ENCODE measurements at places on chromosomes 5 and 9.

GRCh38 chr5:135038205-135038812 is 4.3 kb upstream of the PITX1 start:
- H3K4me3 ChIP-seq: no peak overlapping the region
- peak overlapping the region; percentile 16 for H3K27ac ChIP-seq
- no peak for DNase-seq
- H3K4me1 ChIP-seq: peaks cover 13% of the 10 kb centered on the region

GRCh38 chr9:131194762-131195161 is 69.4 kb downstream of the NUP214 start:
- no peak overlapping the region for H3K4me3 ChIP-seq
- peaks cover 40% of the 10 kb centered on the region for H3K36me3 ChIP-seq
- no peaks in the 10 kb centered on the region for H3K4me1 ChIP-seq
- H3K27ac ChIP-seq: no peak overlapping the region

GRCh38 chr5:79225441-79225840 is 10.5 kb upstream of the JMY start:
- DNase-seq: no peak
- H3K4me3 ChIP-seq: no peak overlapping the region
- no peak overlapping the region for H3K27ac ChIP-seq
- peaks cover 10% of the 10 kb centered on the region for H3K4me1 ChIP-seq
- H3K36me3 ChIP-seq: no peaks in the 10 kb centered on the region

GRCh38 chr9:36840898-36841536 is 193.1 kb downstream of the PAX5 start:
- no peak overlapping the region for H3K4me3 ChIP-seq
- DNase-seq: no peak
- no peaks in the 10 kb centered on the region for H3K27me3 ChIP-seq
- no peak overlapping the region for H3K27ac ChIP-seq
- no peaks in the 10 kb centered on the region for H3K4me1 ChIP-seq

GRCh38 chr5:82387001-82387818 is 109.1 kb upstream of the RPS23 start:
- no peaks in the 10 kb centered on the region for H3K27me3 ChIP-seq
- no peak overlapping the region for H3K27ac ChIP-seq
- no peak overlapping the region for H3K4me3 ChIP-seq
- peaks cover 20% of the 10 kb centered on the region for H3K36me3 ChIP-seq

DNA sequence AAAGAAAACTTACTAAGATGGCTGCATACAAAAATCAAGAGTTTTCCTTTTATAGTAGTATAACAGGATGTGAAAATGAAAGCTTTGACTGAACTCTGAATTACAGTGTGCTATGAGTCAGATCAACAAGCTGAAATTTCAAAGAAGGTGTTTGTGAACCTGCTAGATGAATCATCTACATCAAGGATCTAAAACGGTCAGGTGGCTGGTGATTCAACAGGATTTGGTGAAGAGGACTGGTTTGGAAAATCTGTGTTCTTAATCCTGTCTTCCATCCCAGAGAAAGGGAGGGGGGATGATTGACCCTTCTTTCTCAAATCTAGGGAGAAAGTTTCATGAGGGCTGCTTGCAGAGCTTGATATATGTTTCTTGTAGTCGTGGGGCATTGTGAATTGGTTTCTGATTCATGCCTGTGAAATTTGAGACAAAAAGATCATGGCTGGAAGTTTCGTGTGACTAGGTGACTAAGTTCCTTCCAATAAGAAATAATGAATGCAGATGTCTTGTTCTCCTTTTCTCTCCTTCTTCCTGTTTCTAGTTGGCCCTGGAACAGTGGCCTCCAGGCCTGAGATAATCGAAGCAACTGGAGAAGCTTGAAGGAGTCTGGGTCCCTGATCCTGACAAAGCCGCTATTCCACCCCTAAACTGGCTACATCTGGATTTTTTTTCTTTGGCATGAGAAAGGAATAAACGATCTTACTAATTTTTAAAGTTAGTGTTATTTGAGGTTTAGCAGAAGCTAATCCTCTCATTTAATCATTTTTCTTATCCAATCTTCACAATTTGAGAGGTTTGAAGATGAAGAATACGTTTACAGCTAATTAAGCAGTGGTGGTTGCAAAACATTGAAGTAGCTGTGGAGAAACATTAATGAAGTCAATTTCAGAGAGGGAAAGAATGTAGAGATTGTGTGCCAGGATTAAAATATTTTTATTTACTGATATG is 67.2 kb downstream of the MRPS30 start:
- peaks cover 11% of the 10 kb centered on the region for H3K36me3 ChIP-seq
- H3K27me3 ChIP-seq: no peaks in the 10 kb centered on the region

DNA sequence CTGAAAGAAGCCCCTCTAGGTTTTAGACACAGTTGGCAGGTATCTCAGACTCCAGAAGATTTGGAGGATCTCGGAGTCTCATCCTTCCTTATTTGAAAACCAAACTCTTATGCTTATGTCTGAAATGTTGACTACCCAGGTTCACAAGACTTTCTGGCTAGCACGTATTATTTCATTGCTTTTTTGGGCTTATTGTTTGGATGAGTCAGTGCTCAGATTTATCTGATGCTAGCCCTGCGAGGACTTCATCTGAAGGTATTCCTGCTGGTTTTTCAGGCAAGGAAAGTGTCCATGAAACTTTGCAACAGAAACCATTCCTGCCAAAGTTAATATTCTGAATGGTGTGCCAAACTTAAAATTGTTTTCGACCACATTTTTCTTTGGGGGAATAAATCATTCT is 8.5 kb downstream of the OSTF1 start:
- H3K4me1 ChIP-seq: peaks cover 37% of the 10 kb centered on the region
- no peaks in the 10 kb centered on the region for H3K27me3 ChIP-seq
- no peak overlapping the region for H3K4me3 ChIP-seq
- DNase-seq: no peak
- H3K27ac ChIP-seq: no peak overlapping the region
- H3K36me3 ChIP-seq: peaks cover 24% of the 10 kb centered on the region

GRCh38 chr5:121421646-121422045 is 430.0 kb upstream of the FTMT start:
- DNase-seq: no peak
- H3K36me3 ChIP-seq: no peaks in the 10 kb centered on the region
- no peak overlapping the region for H3K4me3 ChIP-seq
- no peaks in the 10 kb centered on the region for H3K27me3 ChIP-seq

DNA sequence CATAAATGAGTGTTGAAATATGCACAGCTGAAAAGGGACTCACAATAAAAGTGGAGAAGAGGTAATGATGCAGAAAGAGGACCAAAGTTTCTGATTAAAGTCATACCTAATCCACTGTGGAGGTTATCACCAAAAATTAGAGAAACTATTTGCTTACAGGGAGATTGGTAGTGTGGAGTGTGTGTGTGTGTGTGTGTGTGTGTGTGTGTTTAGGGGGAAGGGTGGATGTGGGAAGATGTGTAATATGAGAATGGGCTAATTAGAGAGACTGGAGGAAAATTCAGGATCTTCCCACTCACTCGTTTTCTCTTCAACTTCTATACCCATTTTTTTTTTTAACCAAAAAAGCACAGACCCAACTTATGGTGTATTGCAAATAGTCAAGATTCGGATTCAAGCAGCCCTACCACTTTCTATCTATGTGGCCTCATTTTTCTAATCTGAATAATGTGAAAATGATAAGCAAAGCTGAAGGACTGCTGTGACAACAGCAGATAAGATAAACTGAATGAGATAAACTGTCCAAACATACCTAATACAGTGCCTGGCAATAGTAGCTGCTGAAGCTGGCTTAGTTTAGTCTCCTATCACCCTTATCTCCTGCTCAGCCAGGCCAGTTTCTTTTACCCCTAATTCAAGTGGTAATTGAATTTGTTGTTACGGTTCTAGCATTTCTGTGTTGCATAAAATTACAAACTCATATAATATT is 501.1 kb downstream of the KDM4C start:
- peaks cover 23% of the 10 kb centered on the region for H3K27me3 ChIP-seq
- no peak overlapping the region for H3K27ac ChIP-seq
- H3K4me1 ChIP-seq: no peaks in the 10 kb centered on the region
- H3K36me3 ChIP-seq: no peaks in the 10 kb centered on the region

GRCh38 chr9:91847581-91848091 is 102.4 kb downstream of the ROR2 start:
- H3K27ac ChIP-seq: no peak overlapping the region
- H3K27me3 ChIP-seq: peaks cover 10% of the 10 kb centered on the region
- DNase-seq: no peak

GRCh38 chr9:104853159-104853558 is 74.8 kb downstream of the ABCA1 start:
- H3K27me3 ChIP-seq: no peaks in the 10 kb centered on the region
- H3K36me3 ChIP-seq: no peaks in the 10 kb centered on the region
- no peak overlapping the region for H3K27ac ChIP-seq
- H3K4me3 ChIP-seq: no peak overlapping the region
- H3K4me1 ChIP-seq: peaks cover 6% of the 10 kb centered on the region
- no peak for DNase-seq

DNA sequence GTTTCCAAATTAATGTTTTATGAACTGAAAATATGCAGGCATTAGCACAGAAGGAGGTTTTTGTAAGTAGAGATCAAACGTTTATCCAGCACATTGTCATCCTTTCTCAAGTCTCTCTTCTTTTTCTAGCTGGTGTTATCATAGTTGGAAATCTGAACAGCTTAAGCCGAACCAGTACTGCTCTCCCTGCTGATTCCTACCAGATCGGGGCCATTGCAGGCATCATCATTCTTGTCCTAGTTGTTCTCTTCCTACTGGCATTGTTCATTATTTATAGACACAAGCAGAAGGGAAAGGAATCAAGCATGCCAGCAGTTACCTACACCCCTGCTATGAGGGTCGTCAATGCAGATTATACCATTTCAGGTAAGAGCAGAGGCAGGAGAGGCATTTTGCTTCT is 72.1 kb upstream of the PRRC1 start:
- H3K36me3 ChIP-seq: no peaks in the 10 kb centered on the region
- H3K4me3 ChIP-seq: no peak overlapping the region
- no peak overlapping the region for H3K27ac ChIP-seq
- H3K27me3 ChIP-seq: no peaks in the 10 kb centered on the region

GRCh38 chr9:123191680-123192079 is 76.7 kb downstream of the STRBP start:
- no peak overlapping the region for H3K4me3 ChIP-seq
- H3K27me3 ChIP-seq: no peaks in the 10 kb centered on the region
- H3K4me1 ChIP-seq: no peaks in the 10 kb centered on the region
- H3K27ac ChIP-seq: no peak overlapping the region

- H3K4me3 ChIP-seq: no peak overlapping the region
- H3K27ac ChIP-seq: no peak overlapping the region
Measured at GRCh38 chr5:133357758-133358157, 254.6 kb downstream of the FSTL4 start.

GRCh38 chr5:160289356-160289651 is 23.1 kb downstream of the CCNJL start:
- H3K36me3 ChIP-seq: no peaks in the 10 kb centered on the region
- H3K27ac ChIP-seq: no peak overlapping the region
- DNase-seq: no peak
- H3K4me1 ChIP-seq: no peaks in the 10 kb centered on the region

DNA sequence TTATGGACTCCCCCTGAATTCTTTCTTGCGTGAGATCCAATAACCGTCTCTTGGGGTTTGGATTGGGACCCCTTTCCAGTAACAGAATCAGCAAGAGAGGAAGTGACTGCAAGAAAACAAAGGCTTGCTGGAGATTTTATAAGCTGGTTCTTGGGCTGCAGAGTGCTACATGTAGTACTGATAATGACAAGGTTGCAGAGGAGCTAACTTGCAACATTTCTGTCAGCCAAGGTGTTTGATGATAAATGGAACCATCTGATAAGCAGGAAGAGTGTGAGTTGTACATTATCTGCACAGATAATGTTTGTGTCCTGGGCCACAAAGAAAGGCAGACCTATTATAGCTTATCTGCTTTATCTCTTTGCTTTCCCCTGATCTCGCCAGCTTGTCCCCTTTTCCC is 37.1 kb downstream of the DNAJB5 start:
- H3K4me3 ChIP-seq: no peak overlapping the region
- no peaks in the 10 kb centered on the region for H3K27me3 ChIP-seq
- peaks cover 29% of the 10 kb centered on the region for H3K4me1 ChIP-seq

- no peak for DNase-seq
- no peaks in the 10 kb centered on the region for H3K36me3 ChIP-seq
- no peaks in the 10 kb centered on the region for H3K4me1 ChIP-seq
- H3K4me3 ChIP-seq: no peak overlapping the region
Measured at GRCh38 chr5:137142764-137143605, 356.1 kb downstream of the SPOCK1 start.

DNA sequence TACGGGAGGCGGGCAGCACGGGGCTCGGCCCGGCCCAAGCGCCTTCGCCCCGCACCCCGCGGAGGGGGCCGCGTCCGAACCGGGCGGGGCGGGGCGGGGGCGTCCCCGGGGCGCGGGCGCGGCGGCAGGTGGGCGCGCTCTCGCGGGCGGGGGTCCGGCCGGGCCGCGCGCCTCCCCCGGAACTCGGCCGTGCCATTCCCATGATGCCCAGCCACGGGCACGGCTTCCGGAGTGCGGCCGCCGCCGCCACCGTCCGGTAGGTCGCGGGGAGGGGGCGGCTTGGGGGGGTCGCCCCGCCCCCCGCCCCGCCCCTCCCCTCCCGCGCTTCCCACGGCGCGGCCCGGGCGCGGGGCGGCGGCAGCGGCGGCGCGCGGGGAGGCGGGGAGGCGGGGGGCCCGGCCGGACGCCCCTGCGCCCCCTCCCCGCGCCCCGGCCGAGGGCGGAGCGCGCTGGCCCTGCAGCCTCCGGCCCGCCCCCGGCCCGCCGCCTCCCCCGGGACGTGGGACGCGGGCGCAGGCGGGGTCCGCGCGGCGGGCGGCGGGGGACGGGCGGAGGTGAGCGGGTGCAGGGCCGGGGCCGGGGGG is at the start of gene PPP1R26:
PPP1R26 (plus strand) TSS at position 314 of the 584 bp plus-strand sequence. CDS start 4,729 bp downstream, outside the sequence.
- peak within 1 kb of the TSS; percentile 83 for H3K4me3 ChIP-seq
- peaks cover 32% of the 10 kb centered on the region for H3K27me3 ChIP-seq
- no peaks in the 10 kb centered on the region for H3K36me3 ChIP-seq
- H3K27ac ChIP-seq: no peak within 1 kb of the TSS

DNA sequence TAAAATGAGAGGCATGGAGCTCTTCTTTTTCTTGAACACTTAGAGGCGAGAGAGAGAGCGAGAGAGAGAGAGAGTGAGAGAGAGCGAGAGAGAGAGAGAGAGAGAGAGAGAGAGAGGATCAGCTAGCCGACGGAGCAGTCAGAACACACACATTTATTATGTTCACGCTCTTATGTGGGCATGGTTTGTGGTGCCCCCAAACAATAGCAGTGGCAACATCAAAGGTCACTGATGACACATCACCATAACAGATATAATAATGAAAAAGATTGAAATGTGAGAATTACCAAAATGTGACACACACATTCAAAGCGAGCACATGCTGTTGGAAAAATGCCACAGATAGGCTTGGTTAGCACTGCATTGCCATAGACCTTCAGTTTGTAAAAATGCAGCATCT is 116.1 kb downstream of the KDM4C start:
- no peak overlapping the region for H3K4me3 ChIP-seq
- peaks cover 16% of the 10 kb centered on the region for H3K36me3 ChIP-seq
- no peak for DNase-seq
- H3K27ac ChIP-seq: peak overlapping the region; percentile 2
